ENCODE measurements at places on chromosomes 2 and 18. TPM values are rescaled to one million over a fixed set of nuclear protein-coding genes. Genes with fewer than 3 reads are reported as not detected.

Gene NCKAP5
- total RNA-seq = 10.6 TPM

Gene ATOH8
- total RNA-seq = 51.4 TPM

Gene TMEM182
- total RNA-seq = 7.6 TPM

Gene SGPP2
- total RNA-seq = 39.5 TPM

Gene CASP8
- 32.3 TPM for total RNA-seq

Gene SKOR2
- total RNA-seq = not detected

Gene GKN1
- not detected for total RNA-seq

Gene TGFA
- 13.0 TPM for total RNA-seq

Gene CDH2
- 1.5 TPM for total RNA-seq

Gene EPB41L5
- 45.2 TPM for total RNA-seq

Gene SLC30A3
- total RNA-seq = 0.77 TPM

Gene FER1L5
- total RNA-seq = 0.64 TPM

Gene HRH4
- 0.54 TPM for total RNA-seq

Gene KCNJ3
- total RNA-seq = 0.31 TPM

Gene DCDC2C
- 0.37 TPM for total RNA-seq

Gene POTEI
- 4.0 TPM for total RNA-seq

Gene PCBP1
- 326 TPM for total RNA-seq

Gene RELCH
- 69.2 TPM for total RNA-seq

Gene CAPN14
- total RNA-seq = 0.21 TPM

Gene NYAP2
- 1.6 TPM for total RNA-seq
